Heart left ventricle (tissue), 16 donors: ENCODE measurements at places on chromosomes 3 and 15. TPM values are rescaled to one million over a fixed set of nuclear protein-coding genes. Genes with fewer than 3 reads are reported as not detected.

- peaks cover 47% of the 10 kb centered on the region for H3K4me1 ChIP-seq
- H3K4me3 ChIP-seq = no peak overlapping the region
- H3K36me3 ChIP-seq = no peaks in the 10 kb centered on the region
Measured at GRCh38 chr15:98755781-98756180, 107.4 kb downstream of the IGF1R start.

STRIT1 gene
- 1.7 TPM for total RNA-seq

- H3K4me1 ChIP-seq = peaks cover 24% of the 10 kb centered on the region
- no peaks in the 10 kb centered on the region for H3K27me3 ChIP-seq
- H3K27ac ChIP-seq = no peak overlapping the region
- no peak for DNase-seq
- no peaks in the 10 kb centered on the region for H3K36me3 ChIP-seq
Measured at GRCh38 chr15:98905963-98906711, 101.5 kb downstream of the PGPEP1L start.

GRCh38 chr15:93360976-93361375, 272.0 kb upstream of the RGMA start:
- no peak for DNase-seq
- H3K4me3 ChIP-seq = no peak overlapping the region
- H3K36me3 ChIP-seq = no peaks in the 10 kb centered on the region
- H3K27ac ChIP-seq = no peak overlapping the region
- no peaks in the 10 kb centered on the region for H3K4me1 ChIP-seq
